ENCODE measurements at places on chromosomes 12 and 14. TPM values are rescaled to one million over a fixed set of nuclear protein-coding genes. Genes with fewer than 3 reads are reported as not detected.

DNA sequence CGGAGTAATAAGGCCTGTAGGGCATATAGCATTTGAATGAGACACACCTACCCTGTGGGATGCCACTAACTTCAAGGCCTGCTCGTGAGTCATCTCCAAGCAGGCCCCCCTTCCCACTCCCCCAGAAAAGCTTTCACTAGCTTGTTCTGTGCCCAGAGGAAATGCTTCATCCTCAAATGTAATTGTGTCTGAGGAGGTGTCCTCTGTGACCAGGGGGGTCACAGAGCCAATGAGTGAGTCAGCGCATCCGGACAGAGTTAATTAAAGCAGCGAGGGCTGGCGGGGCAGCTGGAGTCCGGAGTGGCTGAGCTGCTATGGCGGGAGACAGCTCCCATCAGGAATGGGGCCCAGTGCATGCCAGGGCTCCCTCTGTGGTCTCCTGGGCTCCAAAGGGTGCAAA, 27.0 kb upstream of the ESRRB start:
- H3K4me3 ChIP-seq = no peak overlapping the region
- H3K4me1 ChIP-seq = peaks cover 4% of the 10 kb centered on the region
- DNase-seq = no peak
- H3K36me3 ChIP-seq = no peaks in the 10 kb centered on the region
- peaks cover 22% of the 10 kb centered on the region for H3K27me3 ChIP-seq
- no peak overlapping the region for H3K27ac ChIP-seq

The P2RX7 gene
- total RNA-seq = 7.5 TPM

DNA sequence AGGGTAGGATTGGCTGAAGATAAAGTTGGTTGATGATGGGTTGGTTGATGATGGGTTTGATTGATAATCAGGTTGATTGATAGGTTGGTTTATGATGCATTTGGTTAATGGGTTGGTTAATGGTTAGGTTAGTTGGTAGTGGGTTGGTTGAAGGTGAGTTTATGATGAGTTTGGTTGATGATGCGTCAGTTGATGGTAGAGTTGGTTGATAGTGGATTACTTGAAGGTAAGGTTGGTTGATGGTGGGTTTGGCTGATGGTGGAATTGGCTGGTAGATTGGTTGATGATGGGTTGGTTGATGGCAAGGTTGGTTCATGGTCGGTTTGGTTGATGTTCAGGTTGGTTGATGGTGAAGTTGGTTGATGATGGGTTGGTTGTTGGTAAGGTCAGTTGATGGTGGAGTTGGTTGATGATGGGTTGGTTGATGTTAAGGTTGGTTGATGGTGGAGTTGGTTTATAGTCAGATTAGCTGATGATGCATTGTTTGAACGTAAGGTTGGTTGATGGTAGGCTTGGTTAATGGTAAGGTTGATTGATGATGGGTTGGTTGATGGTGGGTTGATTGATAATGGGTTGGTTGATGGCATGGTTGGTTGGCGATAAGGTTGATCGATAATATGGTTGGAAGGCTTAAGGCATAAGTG, 146.4 kb downstream of the ADGRD1 start:
- no peaks in the 10 kb centered on the region for H3K27me3 ChIP-seq
- H3K4me3 ChIP-seq = no peak overlapping the region
- H3K4me1 ChIP-seq = peaks cover 9% of the 10 kb centered on the region
- H3K27ac ChIP-seq = no peak overlapping the region

DNA sequence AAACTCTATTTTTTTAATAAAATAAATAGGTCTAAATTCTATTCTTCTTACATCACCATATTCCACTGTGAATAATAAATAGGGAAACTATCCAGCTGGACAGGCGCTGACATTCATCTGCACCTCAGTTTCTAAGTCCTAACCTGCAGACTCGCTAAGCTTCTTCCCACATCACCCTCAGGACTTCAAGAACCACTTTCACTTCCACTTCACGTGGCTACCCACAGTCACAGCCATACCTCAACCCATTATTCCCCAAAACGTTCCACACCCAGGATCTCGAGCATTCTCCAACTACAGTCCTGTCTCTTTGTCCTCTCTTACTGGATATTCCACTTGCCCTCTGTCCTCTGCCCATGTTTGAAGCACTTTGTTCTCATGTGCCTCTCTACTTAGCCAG, 71.1 kb downstream of the C2CD5 start:
- H3K4me3 ChIP-seq = no peak overlapping the region
- H3K4me1 ChIP-seq = peaks cover 25% of the 10 kb centered on the region
- no peak overlapping the region for H3K27ac ChIP-seq
- DNase-seq = no peak
- H3K36me3 ChIP-seq = peaks cover 38% of the 10 kb centered on the region

- no peak overlapping the region for H3K4me3 ChIP-seq
- H3K4me1 ChIP-seq = peaks cover 8% of the 10 kb centered on the region
- no peak overlapping the region for H3K27ac ChIP-seq
- no peaks in the 10 kb centered on the region for H3K27me3 ChIP-seq
- no peak for DNase-seq
- no peaks in the 10 kb centered on the region for H3K36me3 ChIP-seq
Measured at GRCh38 chr14:51716610-51717009, 64.9 kb downstream of the FRMD6 start.

- H3K27ac ChIP-seq = no peak overlapping the region
- no peaks in the 10 kb centered on the region for H3K4me1 ChIP-seq
- peaks cover 9% of the 10 kb centered on the region for H3K27me3 ChIP-seq
- no peak for DNase-seq
- H3K4me3 ChIP-seq = no peak overlapping the region
Measured at GRCh38 chr14:90438841-90439240, 42.0 kb downstream of the CALM1 start.

GRCh38 chr12:32102234-32102633, 4.4 kb upstream of the BICD1 start:
- no peak overlapping the region for H3K27ac ChIP-seq
- peaks cover 4% of the 10 kb centered on the region for H3K4me1 ChIP-seq
- H3K4me3 ChIP-seq = no peak overlapping the region
- peaks cover 2% of the 10 kb centered on the region for H3K36me3 ChIP-seq
- peaks cover 10% of the 10 kb centered on the region for H3K27me3 ChIP-seq
- no peak for DNase-seq

The KRT78 gene
- not detected for total RNA-seq

GRCh38 chr12:92396647-92397252, 251.1 kb upstream of the BTG1 start:
- no peaks in the 10 kb centered on the region for H3K27me3 ChIP-seq
- no peak overlapping the region for H3K4me3 ChIP-seq
- peaks cover 44% of the 10 kb centered on the region for H3K36me3 ChIP-seq

GRCh38 chr14:101851736-101852405, 90.4 kb downstream of the PPP2R5C start:
- H3K4me1 ChIP-seq = peaks cover 70% of the 10 kb centered on the region
- H3K27ac ChIP-seq = no peak overlapping the region
- H3K36me3 ChIP-seq = peaks cover 16% of the 10 kb centered on the region
- no peak for DNase-seq

The DLGAP5 gene
- 116 TPM for total RNA-seq

The GPRC5A gene
- not detected for total RNA-seq

DNA sequence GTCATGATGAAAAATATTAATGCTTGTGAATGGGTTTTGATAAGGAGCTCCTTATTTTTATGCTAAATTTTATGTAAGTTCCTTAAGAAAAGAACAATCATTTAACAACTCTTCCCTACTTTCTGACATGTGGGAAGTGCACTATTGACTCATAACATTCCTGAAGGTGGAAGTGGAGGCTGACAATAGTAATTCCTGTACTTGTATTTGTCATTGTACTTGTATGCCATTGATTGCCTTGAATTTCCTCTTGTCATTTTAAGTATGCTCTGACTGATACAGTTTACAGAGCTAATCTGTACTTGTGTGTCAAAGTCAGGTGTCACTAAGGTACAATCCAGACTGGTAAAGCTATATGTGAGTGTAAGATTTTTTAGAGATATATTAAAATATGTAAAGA, 440.0 kb downstream of the SLC16A7 start:
- DNase-seq = no peak
- no peaks in the 10 kb centered on the region for H3K27me3 ChIP-seq
- H3K4me3 ChIP-seq = no peak overlapping the region
- H3K4me1 ChIP-seq = no peaks in the 10 kb centered on the region
- H3K27ac ChIP-seq = no peak overlapping the region
- H3K36me3 ChIP-seq = no peaks in the 10 kb centered on the region

DNA sequence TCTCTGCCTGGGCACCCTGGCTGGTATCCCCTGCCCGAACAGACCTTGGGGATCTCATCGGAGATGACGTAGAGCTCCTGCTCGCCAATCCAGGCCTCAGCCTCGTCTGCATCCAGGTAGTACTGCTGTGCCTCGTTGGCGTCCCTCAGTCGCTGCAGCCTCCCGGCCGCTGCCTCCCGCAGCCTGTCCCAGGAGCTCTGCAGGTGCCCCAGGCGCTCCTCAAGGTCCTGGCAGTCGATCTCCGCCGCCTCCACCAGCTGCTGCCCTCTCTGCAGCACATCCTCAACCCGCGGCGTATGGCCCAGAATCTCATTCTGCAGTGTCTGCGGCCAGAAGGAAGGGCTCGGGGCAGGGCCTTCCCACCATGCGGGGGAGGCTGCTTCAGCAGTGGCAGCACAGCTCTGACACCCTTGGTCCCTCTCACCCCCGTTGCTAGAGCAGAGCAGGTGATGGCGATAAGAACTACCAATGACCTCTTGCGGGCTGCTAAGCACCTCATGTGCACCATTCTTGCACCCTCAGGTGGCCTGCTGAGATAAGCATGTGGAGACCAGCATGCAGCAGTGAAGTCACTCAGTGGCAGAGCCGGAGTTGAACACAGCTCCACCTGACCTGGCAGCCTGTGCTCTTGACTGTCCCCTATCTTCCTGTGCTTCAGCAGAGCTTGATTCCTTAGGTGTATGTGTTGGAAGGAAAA, 71.0 kb downstream of the PLEKHG3 start:
- no peaks in the 10 kb centered on the region for H3K27me3 ChIP-seq
- H3K4me3 ChIP-seq = no peak overlapping the region
- DNase-seq = no peak
- no peak overlapping the region for H3K27ac ChIP-seq
- no peaks in the 10 kb centered on the region for H3K4me1 ChIP-seq

- no peak overlapping the region for H3K4me3 ChIP-seq
- no peak overlapping the region for H3K27ac ChIP-seq
- DNase-seq = no peak
- H3K36me3 ChIP-seq = no peaks in the 10 kb centered on the region
- peaks cover 3% of the 10 kb centered on the region for H3K27me3 ChIP-seq
Measured at GRCh38 chr14:52046376-52046917, 22.4 kb downstream of the NID2 start.

The ST8SIA1 gene
- 2.7 TPM for total RNA-seq

GRCh38 chr12:1611803-1612572, 17.0 kb upstream of the WNT5B start:
- H3K27me3 ChIP-seq = peaks cover 33% of the 10 kb centered on the region
- no peak overlapping the region for H3K27ac ChIP-seq

The ARL6IP4 gene
- 216 TPM for total RNA-seq

DNA sequence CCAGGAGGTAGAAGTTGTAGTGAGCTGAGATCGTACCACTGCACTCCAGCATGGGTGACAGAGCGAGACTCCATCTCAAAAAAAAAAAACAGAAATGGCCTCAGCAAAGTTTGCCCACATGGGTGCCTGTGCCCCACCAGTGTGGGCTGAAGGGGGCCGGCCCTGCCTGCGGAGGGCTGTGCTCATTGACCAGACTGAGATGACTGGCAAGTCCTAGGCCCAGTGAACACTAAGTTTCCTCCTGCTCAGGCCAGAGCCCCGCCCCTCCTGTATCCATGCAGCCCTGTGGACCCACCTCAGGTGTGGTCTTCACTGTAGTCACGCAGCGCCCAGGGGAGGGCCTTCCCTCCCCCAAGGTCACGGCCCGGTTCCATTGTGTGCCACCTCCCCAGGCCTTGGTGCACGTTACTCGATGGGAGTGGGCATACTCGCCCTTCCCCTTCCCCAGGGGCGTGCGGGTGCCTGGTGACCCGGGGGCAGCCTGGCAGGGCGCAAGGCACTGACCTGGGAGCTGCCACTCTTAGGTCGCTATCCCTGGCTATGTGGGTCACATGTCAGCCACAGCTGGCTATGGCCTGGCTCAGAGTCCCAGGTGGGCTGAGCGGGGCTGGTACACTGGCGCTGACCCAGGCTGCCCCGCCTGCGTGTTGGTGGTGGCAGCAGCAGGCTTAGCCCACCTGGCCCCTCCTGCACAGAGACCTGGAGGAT, 16.1 kb downstream of the INF2 start:
- DNase-seq = no peak
- H3K27me3 ChIP-seq = no peaks in the 10 kb centered on the region
- H3K27ac ChIP-seq = no peak overlapping the region
- H3K4me3 ChIP-seq = no peak overlapping the region
- H3K4me1 ChIP-seq = no peaks in the 10 kb centered on the region
- peaks cover 2% of the 10 kb centered on the region for H3K36me3 ChIP-seq

GRCh38 chr12:29750131-29750927, 33.4 kb downstream of the TMTC1 start:
- no peaks in the 10 kb centered on the region for H3K36me3 ChIP-seq
- peaks cover 3% of the 10 kb centered on the region for H3K27me3 ChIP-seq
- peaks cover 3% of the 10 kb centered on the region for H3K4me1 ChIP-seq
- H3K27ac ChIP-seq = no peak overlapping the region
- DNase-seq = no peak
- no peak overlapping the region for H3K4me3 ChIP-seq

GRCh38 chr14:26959972-26960660, 362.3 kb upstream of the NOVA1 start:
- H3K4me3 ChIP-seq = no peak overlapping the region
- H3K27ac ChIP-seq = no peak overlapping the region
- no peaks in the 10 kb centered on the region for H3K27me3 ChIP-seq
- H3K36me3 ChIP-seq = no peaks in the 10 kb centered on the region
- DNase-seq = no peak

DNA sequence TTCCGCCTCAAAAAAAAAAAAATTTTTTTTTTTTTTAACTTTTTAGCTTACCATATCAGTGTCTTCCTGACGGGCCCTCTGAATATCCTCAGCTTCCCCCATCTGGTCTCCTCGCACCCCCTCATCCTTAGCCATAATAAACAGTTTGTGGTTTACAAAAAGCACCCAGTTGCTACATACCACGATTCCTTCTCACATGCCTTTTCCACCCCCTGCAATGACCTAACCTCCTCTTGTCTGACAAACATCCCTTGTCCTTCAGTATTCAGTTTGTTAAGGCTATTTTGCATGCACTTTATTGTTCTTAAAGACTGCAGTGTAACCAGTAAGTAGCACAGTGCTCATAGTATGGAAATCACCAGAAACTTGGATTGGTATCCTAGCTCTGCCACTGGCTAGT, 88.5 kb downstream of the PPM1H start:
- no peaks in the 10 kb centered on the region for H3K4me1 ChIP-seq
- no peak for DNase-seq
- H3K27me3 ChIP-seq = peaks cover 36% of the 10 kb centered on the region
- no peaks in the 10 kb centered on the region for H3K36me3 ChIP-seq
- no peak overlapping the region for H3K27ac ChIP-seq
- no peak overlapping the region for H3K4me3 ChIP-seq

DNA sequence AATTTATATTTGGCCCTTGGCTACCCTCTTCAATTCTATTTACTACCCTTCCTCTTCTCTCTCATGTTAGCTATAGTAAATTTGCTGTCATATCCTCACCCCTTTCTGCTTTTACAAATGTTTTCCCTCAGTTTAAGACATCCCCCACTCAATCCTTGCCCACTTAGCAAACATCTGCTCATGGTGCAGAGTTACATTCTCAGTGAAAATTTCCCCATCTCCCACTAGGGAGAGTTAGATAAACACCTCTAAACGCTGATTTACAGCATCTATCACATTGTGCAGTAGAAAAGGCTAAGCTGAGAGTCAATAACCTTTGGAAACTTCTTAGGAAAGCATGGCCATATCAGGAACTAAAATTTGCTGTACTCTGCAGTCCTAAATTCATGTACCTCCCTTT, 69.0 kb downstream of the DENND5B start:
- peaks cover 28% of the 10 kb centered on the region for H3K27me3 ChIP-seq
- no peak overlapping the region for H3K4me3 ChIP-seq
- no peaks in the 10 kb centered on the region for H3K36me3 ChIP-seq
- H3K4me1 ChIP-seq = peaks cover 4% of the 10 kb centered on the region
- no peak for DNase-seq
